Small intestine (tissue), 16 donors: ENCODE measurements at places on chromosomes 2 and 18.

DNA sequence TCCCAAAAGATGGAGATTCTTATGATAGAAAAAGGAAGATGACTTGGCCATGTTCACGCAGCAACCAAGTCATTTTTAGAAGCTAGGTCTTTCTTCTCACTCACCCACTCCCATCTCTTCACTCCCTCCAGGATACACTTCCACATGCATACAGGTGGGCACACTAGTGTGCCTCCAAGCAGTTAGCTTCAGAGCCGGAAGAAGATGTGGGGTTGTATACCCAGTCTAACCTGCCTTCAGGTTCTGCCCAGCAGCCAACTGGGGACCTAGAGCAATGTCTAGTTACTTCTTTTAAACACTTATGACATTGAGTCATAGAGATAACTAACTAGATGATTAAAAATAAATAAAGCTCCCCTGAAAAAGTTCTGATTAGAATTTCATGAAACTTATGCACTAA is 21.8 kb upstream of the TANK start:
- no peak for DNase-seq

DNA sequence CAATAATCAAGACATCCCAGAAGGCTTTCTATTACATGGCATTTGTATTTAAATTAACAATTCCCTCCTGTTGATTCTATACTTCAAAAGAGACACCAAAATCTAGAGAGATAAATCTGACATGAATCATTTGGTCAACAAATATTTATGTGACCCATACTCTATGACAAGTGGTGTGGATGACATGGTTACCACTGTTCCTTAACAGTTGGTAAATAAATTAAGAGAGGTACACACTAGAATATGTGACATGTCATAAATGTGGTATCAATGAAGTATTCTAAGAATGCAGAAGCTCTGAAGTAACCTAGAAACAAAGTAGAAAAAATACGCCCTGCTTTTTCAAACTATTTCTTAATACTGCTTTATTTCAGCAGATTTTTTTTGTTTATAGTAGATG is 255.4 kb downstream of the EXOC6B start:
- DNase-seq: no peak

DNA sequence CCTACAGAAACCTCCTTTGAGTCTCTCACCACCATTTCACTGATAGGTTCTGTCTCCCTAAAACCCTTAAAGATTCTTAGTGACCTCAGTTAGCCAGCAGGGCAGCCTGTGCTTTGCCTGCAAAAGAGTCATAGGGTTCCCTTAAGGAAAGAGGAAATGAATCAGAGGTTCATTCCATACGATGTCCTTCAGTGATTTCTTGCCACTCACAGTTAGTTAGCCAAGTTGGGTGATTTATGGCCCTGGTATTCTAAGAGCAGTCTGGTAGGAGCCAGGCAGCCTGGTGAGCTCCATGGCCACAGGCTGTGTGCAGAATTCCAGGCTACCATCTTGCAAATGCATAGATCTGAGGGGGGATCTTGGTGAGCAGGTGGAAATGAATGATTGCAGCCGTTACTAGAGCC is 18.7 kb upstream of the CCBE1 start:
- no peak for DNase-seq

DNA sequence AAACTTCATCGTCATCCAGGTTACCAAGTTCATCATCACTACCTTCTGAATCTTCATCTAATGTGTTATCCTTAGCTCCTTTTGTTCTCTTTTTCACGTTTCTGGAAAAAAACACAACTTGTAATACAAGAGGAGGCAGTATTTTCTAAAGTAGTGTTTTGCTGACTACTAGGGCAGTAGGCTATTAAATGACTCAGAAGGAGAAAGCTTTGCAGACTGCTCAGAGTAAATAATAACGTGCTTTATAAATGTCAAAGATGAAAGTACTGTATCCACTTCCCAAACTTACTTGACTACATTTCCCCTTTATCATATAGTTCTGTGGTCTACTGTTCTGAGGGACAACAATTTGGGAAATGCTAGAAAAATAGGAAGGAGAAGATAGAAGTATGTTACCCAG is 15.6 kb downstream of the CEBPZOS start:
- DNase-seq: no peak

DNA sequence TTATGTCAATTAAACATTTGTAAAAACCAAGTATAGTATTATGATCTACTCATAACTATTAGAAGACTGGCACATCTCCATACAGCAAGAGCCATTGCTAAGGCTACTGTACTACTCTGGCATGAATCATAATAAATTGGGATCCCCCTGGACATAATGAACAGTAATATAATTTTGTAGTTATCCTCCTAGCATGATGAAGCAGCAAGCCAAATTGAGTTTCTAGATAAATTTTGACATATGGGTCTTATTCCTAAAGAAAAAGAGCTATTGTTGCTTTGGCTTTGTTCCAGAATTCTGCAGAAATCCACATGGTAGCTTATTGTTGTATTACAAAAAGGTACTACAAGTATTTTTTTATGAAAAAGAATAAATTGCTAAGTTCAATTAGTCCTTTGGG is 204.3 kb downstream of the CAMKMT start:
- no peak for DNase-seq

DNA sequence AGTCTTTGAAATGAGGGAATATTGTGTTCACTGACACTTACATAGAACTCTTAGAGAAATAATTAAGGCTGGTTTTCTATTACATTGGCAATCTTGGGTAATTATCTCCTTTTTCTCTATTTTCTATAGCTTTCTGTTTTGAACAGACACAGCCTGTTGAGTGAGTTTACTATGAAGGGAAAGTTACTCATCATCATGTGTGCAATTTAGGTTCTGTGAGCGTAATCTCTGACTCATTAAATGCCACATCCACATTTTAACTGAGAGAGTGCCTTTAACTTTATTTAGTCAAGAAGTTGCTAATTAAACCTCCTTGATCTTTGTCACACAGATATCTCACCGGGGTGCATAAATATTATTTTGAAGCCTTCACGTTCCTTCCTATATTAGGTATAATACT is 174.0 kb upstream of the SLC8A1 start:
- no peak for DNase-seq

- DNase-seq: no peak
These were observed 257.4 kb upstream of the RBMS1 start for GRCh38 chr2:160751021-160751420.

GRCh38 chr2:44246436-44246835 is 28.8 kb upstream of the SLC3A1 start:
- no peak for DNase-seq

- no peak for DNase-seq
These were observed 74.0 kb downstream of the PMS1 start for GRCh38 chr2:189858291-189858690.

GRCh38 chr18:71324356-71324755 is 1035.5 kb downstream of the SOCS6 start:
- no peak for DNase-seq

GRCh38 chr2:176099159-176099727 is 352 bp upstream of the HOXD12 start:
- no peak for DNase-seq

DNA sequence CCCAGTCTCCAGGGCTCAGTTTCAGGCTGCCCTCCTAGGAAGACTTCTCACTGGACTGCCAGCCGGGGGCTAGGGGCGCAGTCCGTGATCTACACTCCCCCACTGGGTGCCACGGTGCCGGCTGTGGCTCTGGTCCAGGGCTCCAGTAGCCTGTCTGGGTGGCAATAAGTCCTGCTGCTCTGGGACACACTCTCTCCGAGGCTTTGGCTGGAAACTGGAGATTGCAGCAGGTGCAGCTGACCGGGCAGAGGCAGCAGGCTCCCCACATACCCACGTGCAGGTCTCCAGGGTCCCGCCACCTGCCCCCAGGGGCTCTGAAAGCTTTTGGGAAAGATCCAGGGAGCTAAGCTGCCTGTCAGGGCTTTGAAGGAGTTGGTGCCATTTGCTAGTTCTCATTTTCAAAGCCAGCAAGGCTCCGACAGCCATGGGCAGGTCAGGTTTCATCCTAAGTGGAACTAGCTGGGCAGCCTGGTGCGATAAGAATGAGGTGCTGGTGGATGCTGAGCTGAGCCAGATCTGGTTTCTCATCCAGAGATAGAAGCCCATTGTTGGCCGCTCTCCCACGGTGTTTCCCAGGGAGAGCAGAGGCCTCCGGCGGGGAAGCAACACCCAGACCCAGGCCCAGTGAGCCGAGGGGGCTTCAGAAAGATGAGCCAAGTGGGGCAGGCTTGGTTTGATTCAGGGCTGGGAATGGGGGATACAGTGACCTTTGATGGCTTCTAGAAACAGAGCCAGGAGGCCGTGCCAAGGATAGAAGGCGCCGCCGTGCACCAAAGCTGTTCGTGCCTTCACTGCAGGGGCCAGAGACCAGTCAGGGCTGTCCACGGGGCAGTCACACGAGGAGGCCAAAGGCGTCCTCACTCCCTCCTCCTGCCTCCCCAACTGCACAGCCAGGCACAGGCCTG is 141.7 kb upstream of the GPC1 start:
- DNase-seq: no peak

DNA sequence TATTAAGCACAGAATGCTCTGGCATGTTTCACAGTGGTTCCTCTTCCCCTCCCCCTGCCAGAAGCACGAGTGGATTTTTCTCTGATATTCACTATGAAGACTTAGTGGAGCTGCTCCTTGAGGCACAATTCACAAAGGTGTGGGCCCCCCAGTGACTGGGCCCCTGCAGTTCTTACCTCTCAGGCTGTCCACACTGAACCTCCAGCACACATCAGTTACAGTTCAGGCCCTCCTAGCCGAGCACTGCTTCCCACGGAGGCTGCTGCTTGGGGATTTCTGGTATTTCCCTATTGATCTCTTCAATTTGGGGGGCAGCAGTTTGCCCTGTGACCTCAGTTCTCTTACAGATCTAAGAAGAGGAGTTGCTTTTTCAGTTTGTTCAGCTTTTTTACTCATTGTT is 236.1 kb downstream of the SH3RF3 start:
- no peak for DNase-seq

- DNase-seq: no peak
These were observed 122.3 kb downstream of the NEDD4L start for GRCh38 chr18:58166278-58166844.

- DNase-seq: no peak
These were observed 387.1 kb downstream of the PTPRM start for GRCh38 chr18:7954238-7954637.

DNA sequence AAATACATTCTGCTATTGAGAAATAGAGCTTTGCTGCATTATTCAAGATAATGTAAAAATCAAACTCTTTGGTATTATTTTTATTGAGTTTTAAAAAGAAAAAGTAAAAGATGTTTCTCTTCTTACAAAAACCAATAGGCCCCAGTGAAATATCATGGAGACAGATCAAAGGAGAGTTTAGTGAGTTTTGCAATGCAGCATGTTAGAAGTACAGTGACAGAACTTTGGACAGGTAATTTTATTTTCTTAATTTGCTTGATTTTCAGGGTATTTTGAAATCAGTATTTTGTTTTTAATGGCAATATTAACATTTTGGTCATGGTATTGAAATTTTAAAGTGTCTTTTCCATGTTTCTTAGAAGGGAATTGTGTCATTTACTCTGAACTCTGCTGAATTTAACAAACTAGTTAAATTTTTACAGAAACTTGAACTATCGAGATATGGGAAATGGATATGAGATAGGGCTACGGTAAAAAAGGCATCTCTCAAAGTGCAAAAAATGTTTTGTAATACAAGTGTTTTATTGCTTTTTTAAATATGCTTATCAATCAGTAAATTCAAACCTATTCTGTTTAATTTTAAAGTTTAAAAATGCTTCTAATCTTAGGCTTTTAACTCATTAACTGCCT is 13.8 kb downstream of the DNAJC10 start:
- DNase-seq: no peak

DNA sequence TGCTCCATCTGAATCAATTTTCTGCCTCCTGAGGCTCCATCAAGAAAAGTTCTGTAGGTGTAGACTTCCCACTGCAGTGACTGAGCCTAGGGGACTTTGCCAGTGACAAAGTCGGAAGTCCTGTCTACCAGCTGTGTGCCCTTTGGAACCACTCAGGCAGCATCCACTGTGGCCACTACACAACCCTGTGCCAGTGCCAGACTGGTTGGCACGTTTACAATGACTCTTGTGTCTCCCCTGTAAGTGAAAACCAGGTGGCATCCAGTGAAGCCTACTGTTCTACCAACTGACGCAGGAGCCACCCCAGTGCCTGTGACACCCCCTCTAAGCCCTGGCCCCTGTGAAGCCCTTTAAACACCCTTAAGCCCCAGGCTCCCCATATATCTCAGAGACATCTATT is 132.1 kb upstream of the SERPINE2 start:
- DNase-seq: peak; percentile 89

DNA sequence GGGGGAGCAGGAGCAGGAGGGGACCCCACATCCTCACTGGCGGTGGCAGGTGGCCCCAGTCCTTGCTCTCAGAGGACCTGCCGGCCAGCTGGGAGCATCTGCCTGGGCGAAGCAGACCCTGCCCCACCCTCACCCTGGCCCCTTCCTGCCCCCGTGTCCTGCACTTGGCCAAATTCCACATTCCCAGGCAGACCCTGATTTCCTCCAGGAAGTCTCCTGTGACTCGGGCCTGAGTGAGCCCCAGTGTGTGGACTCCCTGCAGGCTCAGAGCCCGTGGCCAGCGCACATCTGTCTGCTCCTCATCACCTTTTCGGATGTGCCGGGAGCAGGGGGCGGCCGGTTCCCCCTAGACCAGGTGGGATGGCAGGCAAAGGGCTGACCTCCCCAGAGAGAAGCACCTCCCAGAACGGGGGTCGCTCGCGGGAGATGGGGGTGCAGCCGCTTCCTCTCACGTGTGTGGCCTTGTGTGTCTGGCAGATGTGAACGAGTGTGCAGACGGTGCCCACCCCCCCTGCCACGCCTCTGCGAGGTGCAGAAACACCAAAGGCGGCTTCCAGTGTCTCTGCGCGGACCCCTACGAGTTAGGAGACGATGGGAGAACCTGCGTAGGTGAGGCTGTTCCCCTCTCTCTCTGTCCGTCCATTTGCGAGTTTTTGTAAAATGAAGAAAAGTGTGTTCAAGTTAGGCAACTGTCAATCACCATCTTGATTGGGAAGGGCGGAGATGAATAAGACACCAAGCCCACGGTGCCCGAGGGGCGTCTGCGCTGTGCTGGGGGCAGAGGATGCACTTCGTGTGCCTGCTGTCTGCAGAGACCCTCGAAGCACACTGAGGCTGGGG is 90.4 kb downstream of the TPO start:
- DNase-seq: no peak

DNA sequence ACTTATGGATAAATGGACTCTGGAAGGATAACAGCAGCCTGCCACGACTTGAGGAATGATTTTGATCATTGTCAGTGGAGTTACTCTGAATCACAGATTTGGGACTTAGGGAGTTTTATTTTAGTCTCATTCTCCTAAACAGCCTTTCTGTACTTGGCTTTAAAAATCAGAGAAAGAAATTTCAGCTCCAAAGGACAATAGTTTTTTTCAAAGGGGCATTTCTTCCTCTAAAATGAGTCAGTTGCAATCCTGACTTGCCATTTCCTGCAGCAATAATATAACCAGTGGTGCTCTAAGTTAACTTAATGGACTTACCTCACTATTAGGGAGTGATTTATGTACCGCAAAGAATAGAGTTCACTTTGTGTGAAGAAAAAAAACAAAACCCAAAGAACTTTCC is 35.1 kb upstream of the MTX2 start:
- no peak for DNase-seq

DNA sequence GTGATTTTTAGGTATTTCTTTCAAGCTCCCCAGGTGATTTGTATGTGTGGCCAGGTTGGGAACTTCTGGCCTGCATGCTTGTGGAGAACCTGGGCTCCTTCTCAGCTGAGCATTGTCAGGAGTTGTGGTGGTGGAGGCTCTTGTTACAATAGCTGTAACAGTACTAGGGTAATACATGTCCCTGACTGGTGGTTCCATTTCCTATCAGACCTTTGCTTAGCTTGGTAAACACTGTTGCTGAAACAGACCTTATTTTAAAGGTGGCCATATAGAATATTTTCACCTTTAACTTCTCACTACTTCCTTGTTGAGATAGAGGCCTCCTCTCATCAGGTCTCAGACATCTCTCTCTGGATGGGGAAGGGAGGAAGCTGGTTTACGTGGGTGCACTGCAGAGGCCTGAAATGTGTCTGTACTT is 79.2 kb downstream of the SETBP1 start:
- DNase-seq: peak; percentile 38
